ENCODE measurements at places on chromosomes 2 and 18.

DNA sequence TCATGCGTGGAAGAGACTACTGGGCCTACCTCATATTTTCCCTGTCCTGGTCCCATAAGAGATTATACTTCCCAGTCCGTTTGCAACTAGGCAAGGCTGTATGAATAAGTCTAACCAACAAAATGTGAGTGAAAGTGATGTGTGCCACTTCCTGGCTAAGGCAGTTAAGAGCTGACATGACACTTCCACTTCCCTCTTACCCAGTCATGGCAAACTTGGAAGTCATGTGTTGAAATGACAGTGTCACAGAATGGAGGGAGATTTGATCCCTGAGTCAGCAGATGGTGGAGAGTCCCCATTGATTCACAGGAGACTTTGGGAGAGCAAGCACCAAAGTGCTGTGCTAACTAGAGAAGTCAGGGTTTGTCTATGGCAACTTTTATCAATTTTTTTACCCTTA, 36.4 kb downstream of the TACR1 start:
- DNase-seq: no peak

- DNase-seq: no peak
These were observed 2.5 kb downstream of the DNMT3A start for GRCh38 chr2:25339211-25339674.

- DNase-seq: no peak
These were observed 36.3 kb downstream of the TPRKB start for GRCh38 chr2:73700661-73701447.

- DNase-seq: no peak
These were observed 52.6 kb upstream of the PEX13 start for GRCh38 chr2:60964651-60965498.

GRCh38 chr2:102588213-102588939, 31.0 kb upstream of the SLC9A2 start:
- DNase-seq: no peak

DNA sequence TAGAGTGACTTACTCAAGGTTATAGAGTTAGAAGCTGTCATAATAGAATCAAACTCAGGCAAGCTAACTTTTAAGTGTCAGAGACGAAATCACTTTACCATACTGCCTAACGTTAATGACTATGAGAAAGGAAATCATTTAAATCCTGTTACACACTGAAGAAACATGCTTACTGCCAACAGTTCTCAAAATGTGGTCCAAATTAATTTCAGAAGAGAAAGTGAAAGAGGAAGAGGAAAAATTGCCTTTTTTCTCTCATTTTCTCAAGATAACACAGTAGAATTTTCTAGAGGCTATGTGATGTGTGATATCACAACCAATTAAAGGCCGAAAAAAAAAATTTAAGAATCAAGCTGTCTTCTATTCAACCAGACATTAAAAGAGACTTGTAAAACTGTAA, 1362.7 kb upstream of the CHAC2 start:
- no peak for DNase-seq

DNA sequence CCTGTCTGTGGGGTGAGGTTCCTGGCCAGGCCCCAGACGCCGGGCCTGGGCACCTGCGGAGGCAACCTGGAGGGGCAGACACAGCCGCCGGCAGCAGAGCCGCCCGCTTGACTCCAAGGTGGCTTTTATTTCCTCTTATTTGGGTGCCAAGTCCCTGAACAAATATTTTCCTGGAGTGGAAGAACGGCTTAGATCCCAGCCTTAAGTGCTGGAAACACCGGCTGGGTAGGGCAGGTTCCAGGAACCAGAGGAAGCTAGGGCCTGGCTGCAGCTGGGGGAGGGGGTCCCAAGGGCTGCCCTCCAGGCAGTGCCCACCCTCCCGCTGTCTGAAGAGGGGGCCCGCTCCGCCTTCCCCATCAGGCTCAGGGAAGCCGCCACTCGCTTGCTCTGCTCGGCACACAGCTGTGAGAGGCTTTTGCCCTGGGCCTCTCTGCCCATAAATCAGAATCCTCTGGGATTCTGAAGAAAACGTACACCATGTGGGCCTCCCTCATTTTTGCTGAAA, 28.2 kb downstream of the SDC1 start:
- DNase-seq: no peak

DNA sequence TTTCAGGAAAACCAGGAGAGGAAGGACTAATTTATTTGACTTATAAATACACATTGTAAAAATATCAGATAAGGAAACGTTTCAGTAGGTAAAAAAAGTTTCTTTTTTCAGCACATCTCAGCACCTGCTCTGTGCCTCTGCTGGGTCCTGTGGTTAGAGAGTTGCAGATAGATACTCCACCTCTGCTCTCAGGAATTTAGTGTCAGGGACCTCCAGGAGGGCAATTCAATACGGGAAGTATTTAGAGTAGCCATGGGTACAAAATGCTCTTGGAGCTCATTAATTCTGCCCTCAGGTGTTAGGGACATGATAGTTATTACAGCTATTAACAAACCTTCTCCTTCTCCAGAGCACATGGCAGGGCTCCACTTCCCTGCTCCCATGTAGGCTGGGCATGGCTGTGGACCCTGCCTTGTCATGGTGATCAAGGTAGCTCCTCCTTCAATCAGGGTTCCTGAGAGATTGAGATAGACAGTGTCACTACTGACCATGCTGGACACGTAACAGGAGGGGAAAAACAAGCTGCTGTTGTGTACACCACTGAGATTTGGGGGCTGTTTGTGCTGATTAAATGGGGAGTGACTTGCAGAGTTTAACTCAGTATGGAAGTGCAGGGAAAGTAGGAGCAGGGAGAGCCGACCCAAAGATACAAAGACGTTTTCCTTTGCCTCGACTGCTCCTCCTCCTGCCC, 185.6 kb upstream of the COPS8 start:
- DNase-seq: no peak

- no peak for DNase-seq
These were observed 201.7 kb upstream of the STK17B start for GRCh38 chr2:196372811-196373664.

GRCh38 chr18:41875094-41875780, 79.8 kb upstream of the PIK3C3 start:
- DNase-seq: no peak

- no peak for DNase-seq
These were observed 335.9 kb downstream of the CYP26B1 start for GRCh38 chr2:71811726-71812125.

GRCh38 chr2:30293303-30293921, 62.1 kb downstream of the LBH start:
- DNase-seq: no peak

- no peak for DNase-seq
These were observed 1.3 kb upstream of the CYP26B1 start for GRCh38 chr2:72148837-72149555.

DNA sequence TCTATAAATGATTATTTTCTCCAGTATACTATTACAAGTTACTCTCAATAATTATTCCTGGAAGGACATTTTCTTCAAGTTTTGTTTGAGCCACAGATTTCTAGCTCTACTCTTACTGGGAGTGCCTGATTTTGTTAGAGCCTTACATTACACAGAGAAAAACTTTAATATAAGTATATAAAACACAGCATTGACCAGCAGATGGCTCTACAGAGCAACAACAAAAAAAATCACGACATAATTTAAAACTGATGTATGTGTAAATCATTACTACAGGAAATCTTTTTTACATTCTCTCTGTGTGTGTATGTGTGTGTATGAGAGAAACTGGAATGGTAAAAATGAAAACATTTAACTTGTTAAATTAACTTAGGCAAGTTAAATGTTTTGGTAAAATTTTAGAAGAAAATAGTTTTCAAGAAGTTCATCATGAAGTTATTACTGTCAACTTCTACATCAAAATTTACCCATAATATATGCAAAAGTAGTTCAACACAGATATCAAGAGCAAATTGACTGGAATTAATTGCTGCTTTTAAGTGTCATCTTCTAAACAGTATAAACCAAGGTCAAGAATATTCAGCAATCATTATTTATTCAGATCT, 103.3 kb downstream of the MDH1 start:
- peak; percentile 2 for DNase-seq

- DNase-seq: no peak
These were observed 222.8 kb upstream of the CDH7 start for GRCh38 chr18:65527879-65528633.

- DNase-seq: no peak
These were observed 869 bp downstream of the USP40 start for GRCh38 chr2:233565685-233566140.

DNA sequence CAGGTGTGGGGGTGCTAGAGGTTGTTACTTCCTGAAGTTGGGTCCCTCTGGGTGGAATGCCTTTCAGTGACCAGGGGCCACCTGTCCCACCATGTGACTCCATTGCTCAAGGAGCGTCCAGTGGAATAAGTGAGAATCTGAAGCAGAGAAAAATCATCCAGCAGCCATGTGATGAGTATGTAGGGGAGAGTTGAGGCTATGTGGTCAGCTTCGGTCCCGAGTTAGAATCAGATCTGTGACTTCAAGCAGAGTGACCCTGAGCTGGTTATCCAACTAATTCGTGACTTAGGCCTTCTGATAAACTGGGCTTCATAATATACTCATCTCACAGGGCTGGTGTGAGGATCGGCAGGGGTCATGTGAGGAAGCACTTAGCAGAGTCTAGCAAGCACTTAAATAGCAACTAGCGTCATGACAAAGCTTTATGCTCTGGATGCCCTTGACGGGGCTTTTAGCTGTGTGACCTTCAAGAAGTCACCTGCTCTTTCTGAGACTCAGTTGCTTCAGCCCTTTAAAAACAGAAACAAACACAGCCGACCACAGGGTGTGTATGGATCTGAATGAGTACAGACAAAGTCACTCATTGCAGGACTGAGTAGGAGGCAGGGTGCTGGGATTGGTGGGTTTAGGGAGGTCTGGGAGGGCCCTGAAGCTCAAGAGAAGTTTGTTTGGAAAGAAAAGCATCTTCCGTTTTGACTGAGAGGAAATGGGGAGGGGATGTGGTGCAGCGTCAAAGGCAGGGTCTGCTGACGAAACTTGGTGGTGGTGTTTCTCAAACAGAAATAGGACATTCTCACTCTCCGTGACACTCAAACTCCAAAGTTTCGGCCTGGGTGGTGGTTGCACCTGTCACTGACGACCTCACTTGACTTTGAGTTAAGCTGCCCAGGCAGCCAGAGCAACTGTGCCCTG, 264.0 kb upstream of the CXCR4 start:
- DNase-seq: peak; percentile 32

GRCh38 chr2:8966123-8966908, 37.2 kb downstream of the MBOAT2 start:
- no peak for DNase-seq

GRCh38 chr2:20638646-20639430, 12.1 kb downstream of the HS1BP3 start:
- no peak for DNase-seq

GRCh38 chr2:205835923-205836322, 153.6 kb downstream of the NRP2 start:
- no peak for DNase-seq

GRCh38 chr2:9809064-9809356, 34.3 kb upstream of the TAF1B start:
- no peak for DNase-seq

DNA sequence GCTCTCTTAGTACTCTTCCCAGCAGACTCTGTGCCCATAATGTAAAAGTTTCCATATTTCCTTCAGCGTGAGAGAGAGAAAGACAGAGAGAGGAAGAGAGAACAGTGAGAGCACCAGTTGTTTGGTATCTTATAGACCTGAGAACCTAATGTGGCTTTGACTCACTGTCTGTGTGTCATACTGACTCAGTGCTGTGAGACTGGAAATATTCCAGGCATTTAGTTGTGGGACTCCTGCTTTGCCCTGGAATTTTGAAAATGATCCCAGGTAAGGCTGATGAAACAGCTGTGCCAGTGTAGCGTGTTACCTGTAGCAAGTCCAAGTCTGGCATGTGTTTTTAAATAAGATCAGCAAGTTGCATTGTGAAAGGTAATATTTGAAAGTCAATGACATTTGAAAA, 87.9 kb upstream of the KCNH7 start:
- DNase-seq: no peak

GRCh38 chr2:208148803-208149202, 2.8 kb upstream of the CRYGB start:
- DNase-seq: no peak

DNA sequence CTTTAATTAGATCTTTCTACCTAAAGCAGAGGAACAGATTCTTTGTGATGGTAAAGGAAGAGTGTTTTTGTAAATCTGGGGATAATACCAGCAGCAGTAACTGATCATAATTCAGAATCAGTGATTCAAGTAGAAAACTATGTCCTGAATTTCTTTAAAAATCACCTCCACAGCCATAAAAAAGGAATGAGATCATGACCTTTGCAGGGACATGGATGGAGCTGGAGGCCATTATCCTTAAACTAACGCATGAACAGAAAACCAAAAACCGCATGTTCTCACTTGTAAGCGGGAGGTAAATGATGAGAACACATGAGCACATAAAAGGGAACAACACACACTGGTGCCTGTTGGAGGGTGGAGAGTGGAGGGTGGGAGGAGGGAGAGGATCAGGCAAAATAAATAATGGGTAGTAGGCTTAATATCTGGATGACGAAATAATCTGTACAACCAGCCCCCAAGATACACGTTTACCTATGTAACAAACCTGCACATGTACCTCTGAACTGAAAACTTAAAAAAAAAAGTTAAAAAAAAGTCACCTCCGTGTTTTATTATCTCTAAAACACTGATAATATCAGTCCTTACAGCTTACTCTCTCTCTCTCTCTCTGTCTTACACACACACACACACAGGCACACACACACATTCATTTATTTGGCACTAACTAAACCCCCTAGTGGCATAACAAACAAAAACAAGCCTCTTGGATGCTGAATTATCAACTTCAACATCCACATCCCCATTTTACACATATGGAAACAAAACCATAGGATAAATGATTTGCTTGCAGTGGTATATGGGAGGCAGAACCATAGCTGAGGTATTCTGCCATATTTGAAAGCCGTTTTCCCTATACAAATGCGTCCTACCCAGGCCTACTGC, 1.4 kb downstream of the TM4SF20 start:
- DNase-seq: no peak

GRCh38 chr2:170339322-170339721, 161.4 kb downstream of the MYO3B start:
- no peak for DNase-seq

- DNase-seq: no peak
These were observed 31.0 kb downstream of the TANC1 start for GRCh38 chr2:158999458-158999857.

GRCh38 chr2:133434959-133435668, 133.1 kb downstream of the NCKAP5 start:
- DNase-seq: no peak

DNA sequence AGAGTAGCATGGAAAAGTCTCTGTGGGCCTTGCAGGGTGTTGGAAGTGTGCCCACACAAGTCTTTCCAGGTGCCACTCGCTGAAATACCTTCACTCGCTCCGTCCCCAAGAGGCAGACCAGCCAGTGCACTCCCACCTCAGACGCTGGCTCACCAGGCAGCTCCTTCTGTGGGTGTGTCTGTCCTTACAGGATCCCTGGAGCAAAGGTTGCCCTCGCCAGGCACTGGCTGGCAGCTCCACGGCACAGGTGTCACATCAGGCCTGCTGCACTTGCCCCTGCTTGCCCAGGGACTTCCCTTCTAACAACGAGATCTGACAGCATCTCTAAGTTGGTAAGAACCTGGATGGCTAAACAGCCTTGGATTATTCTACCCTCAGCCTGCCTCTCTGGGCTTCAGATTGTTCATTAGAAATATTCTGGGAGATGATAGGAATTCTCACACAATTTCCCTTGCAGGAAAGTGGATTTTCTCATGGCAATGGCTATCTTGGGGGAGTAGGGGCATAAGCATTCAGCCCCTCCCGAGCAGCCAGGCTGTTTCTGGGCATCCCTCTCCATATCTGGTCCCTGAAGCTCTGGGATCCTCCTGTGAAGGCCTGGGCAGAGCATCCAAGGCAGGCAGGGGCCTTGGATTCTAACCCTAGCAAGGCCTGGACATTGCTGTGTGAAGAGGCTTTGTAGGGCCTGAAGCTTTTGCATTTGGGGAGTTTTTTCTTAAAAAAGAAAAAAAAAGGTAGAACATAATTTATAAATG, 262.1 kb downstream of the MYCN start:
- DNase-seq: no peak

All from activated naive CD8-positive, alpha-beta T cell treated with anti-CD3 and anti-CD28 coated beads, Interleukin-2, amount 50 U/mL, for 16 hours (primary cell).